Kidney (tissue), 22 donors: ENCODE measurements at places on chromosomes 2 and 18. TPM values are rescaled to one million over a fixed set of nuclear protein-coding genes. Genes with fewer than 3 reads are reported as not detected.

DNA sequence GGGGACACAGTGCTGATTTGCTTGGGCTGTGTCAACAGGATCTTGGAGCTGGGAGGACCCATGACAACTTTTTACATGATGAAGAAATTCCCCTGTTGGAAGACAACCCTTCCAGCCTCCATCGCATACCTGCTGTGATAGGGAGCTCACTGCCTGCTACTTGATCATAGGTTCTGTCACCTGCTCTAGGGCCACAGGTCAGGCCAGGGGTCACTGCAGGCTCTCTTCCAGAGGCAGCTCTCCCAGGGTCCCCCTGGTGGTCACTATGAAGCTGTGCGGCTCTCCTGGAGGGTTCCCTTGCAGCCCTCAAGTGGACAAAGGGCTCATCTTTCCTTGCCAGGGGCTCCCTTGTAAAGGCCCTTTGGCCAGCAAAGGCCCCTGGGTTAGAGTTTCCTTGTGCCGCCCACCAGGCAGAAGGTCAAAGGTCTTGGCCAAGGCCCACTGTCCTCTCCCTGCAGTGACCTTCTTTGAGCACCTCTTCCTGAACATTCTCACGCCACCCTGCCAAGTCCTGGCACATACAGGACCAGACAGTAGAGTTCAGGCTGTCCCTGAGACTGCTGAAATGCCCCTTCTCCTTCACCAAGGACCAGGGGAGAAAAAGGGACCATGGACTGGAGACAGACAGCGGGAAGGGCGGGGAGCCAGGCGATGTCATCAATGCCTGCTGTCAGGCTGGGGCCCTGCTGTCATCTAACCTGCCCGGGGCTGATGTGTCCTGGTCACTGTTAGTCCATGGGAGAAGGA lies 345.1 kb downstream of the DYSF start:
- no peak overlapping the region for H3K27ac ChIP-seq
- H3K4me1 ChIP-seq, result no peaks in the 10 kb centered on the region
- H3K27me3 ChIP-seq, result no peaks in the 10 kb centered on the region
- H3K4me3 ChIP-seq, result no peak overlapping the region
- no peaks in the 10 kb centered on the region for H3K36me3 ChIP-seq

- no peak overlapping the region for H3K27ac ChIP-seq
- H3K4me3 ChIP-seq, result no peak overlapping the region
- DNase-seq, result peak; percentile 12
- H3K27me3 ChIP-seq, result no peaks in the 10 kb centered on the region
- H3K36me3 ChIP-seq, result no peaks in the 10 kb centered on the region
These were observed 52.6 kb upstream of the NEMP2 start for GRCh38 chr2:190587106-190587505.

Gene UGT1A3
- total RNA-seq, result 0.57 TPM

Gene IRS1
- total RNA-seq, result 13.4 TPM

- H3K36me3 ChIP-seq, result no peaks in the 10 kb centered on the region
- peaks cover 17% of the 10 kb centered on the region for H3K4me1 ChIP-seq
- DNase-seq, result no peak
- H3K27me3 ChIP-seq, result no peaks in the 10 kb centered on the region
- no peak overlapping the region for H3K4me3 ChIP-seq
These were observed 126.4 kb upstream of the MGAT5 start for GRCh38 chr2:134127496-134127895.

- H3K36me3 ChIP-seq, result no peaks in the 10 kb centered on the region
- H3K4me3 ChIP-seq, result no peak overlapping the region
- no peak overlapping the region for H3K27ac ChIP-seq
- no peaks in the 10 kb centered on the region for H3K27me3 ChIP-seq
These were observed 33.2 kb upstream of the REEP1 start for GRCh38 chr2:86370579-86370978.

DNA sequence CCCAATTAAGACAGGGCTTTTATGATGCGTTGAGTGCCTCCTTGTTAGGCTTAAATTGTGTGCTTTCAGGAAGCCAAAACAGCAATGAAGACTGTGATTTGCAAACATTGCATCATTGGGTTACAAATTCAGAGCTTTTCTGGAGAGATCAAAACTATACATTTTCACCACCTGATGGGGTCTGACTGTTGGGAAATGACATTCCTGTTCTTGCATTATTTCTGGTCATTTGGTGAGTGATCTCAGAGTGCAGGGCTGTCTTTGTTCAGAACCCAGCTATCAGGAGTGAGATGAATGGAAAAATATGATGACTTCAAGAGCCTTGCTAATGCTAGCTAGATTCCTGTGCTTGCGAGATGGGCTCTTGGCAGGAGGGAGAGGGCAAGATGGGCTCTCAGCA lies 39.1 kb downstream of the SH3RF3 start:
- no peak overlapping the region for H3K4me3 ChIP-seq
- no peak for DNase-seq
- no peaks in the 10 kb centered on the region for H3K27me3 ChIP-seq
- no peak overlapping the region for H3K27ac ChIP-seq
- no peaks in the 10 kb centered on the region for H3K36me3 ChIP-seq

DNA sequence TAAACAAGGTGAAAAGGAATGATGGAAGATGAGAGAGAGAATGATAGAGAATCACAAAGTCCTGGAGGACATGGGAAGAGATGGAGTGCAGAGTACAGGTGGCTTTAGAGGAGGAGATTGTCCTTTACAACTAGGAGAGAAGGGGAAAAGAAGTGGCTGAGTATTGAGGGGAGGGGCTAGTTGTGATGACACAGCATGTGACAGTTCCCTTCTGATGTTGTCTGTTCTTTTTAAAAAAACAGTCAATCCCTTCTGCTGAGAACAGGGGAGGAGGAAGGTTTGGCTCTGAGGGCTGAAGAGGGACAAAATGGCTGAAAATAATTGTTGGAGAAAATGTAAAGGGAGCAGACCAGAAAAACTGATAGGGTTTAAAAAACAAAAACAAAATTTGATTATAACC lies 44.0 kb downstream of the STEAP3 start:
- H3K4me3 ChIP-seq, result no peak overlapping the region
- DNase-seq, result no peak
- H3K4me1 ChIP-seq, result no peaks in the 10 kb centered on the region
- H3K27ac ChIP-seq, result no peak overlapping the region
- H3K36me3 ChIP-seq, result no peaks in the 10 kb centered on the region
- no peaks in the 10 kb centered on the region for H3K27me3 ChIP-seq

Gene APLF
- total RNA-seq, result 5.9 TPM

Gene SLC4A5
- 5.2 TPM for total RNA-seq

GRCh38 chr2:219645631-219646527 lies 18.4 kb downstream of the SLC4A3 start:
- no peaks in the 10 kb centered on the region for H3K4me1 ChIP-seq
- H3K27ac ChIP-seq, result no peak overlapping the region
- no peak overlapping the region for H3K4me3 ChIP-seq
- H3K27me3 ChIP-seq, result peaks cover 3% of the 10 kb centered on the region

Gene ERBB4
- 152 TPM for total RNA-seq

DNA sequence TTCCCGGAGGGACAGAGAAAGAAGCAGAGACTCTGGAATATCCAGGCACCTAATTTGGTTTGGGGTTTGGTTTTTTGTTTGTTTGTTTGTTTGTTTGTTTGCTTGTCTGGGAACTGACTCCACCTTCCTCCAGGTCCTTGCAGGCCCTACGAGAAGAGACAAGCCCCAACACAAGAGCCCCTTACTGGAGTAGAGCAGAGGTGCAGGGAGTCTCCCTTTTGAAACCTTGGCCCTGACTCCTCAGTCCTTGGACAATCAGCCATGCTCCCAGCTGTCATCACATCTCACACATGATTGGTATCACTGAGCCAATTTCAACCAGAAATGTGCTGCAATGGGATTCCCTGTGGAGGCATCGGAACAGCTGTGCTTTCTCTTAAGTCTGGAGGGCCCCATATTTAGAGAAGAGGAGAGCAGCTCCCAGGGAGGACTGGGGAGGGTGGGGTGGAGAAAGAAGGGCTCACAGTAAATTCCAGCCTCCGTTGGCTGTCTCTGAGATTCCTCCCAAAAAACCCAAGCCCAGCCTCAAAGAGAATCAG lies 279.9 kb upstream of the NCKAP5 start:
- no peak overlapping the region for H3K27ac ChIP-seq
- DNase-seq, result no peak
- H3K4me3 ChIP-seq, result no peak overlapping the region
- no peaks in the 10 kb centered on the region for H3K36me3 ChIP-seq

- no peaks in the 10 kb centered on the region for H3K4me1 ChIP-seq
- H3K27ac ChIP-seq, result no peak overlapping the region
- H3K4me3 ChIP-seq, result no peak overlapping the region
- no peak for DNase-seq
- H3K27me3 ChIP-seq, result no peaks in the 10 kb centered on the region
These were observed 77.4 kb downstream of the NRP2 start for GRCh38 chr2:205759732-205760131.

GRCh38 chr2:33219850-33220275 lies 256.6 kb upstream of the RASGRP3 start:
- H3K27ac ChIP-seq, result no peak overlapping the region
- no peak for DNase-seq
- no peaks in the 10 kb centered on the region for H3K36me3 ChIP-seq
- no peaks in the 10 kb centered on the region for H3K27me3 ChIP-seq
- H3K4me3 ChIP-seq, result no peak overlapping the region

Gene CROCC2
- 0.13 TPM for total RNA-seq

DNA sequence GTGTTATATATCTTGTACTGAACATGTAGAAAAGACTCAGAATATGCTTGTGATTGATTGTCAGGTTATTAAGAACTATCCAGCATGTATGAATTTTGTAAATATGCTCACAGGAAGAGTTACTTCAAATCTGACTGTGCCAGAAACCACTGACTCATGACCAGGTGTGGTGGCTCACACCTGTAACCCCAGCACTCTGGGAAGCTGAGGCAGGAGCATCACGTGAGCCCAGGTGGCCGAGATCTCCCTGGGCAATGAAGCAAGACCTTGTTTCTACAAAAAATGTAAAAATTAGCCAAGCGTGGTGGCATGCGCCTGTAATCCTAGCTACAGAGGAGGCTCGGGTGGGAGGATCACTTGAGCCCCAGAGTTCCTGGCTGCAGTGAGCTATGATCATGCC lies 126.6 kb downstream of the COMMD1 start:
- no peaks in the 10 kb centered on the region for H3K4me1 ChIP-seq
- DNase-seq, result no peak
- H3K27me3 ChIP-seq, result no peaks in the 10 kb centered on the region
- no peaks in the 10 kb centered on the region for H3K36me3 ChIP-seq

DNA sequence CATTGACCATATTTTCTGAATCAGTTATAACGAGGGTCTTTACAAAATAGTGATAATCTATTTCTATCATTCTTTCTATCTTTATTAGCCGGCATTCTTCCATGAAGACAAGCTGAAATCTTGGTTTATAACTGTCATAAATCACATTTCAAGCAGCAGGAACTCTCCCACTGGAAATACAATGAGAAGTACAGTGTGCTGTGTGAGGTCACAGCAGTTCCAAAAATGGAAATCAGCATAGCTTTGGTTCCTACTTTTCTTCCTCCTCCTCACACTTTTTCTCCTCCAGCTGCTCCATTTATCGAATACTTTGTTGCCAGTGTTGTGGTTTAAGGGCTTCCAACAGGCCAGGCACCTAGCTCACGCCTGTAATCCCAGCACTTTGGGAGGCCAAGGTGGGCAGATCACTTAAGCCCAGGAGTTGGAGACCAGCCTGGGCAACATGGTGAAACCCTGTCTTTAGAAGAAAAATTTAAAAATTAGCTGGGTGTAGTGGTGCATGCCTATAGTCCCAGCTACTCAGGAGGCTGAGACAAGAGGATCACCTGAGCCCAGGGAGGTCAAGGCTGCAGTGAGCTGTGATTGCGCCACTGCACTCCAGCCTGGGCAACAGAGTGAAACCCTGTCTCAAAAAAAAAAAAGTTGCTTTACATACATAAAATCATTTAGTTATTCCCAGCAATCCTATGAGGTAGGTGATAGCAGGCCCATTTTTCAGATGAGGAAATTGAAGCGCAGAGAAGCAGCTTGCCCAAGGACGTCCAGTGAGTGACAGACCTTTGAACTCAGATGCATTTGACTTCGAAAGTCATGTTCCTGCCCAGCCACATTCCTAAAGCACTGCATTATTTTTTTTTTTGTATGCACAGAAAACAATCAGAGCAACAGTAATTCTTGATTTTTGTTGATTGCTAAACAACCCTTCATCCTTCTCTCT lies 34.0 kb upstream of the GPR55 start:
- H3K4me3 ChIP-seq, result no peak overlapping the region
- DNase-seq, result no peak
- no peaks in the 10 kb centered on the region for H3K36me3 ChIP-seq
- H3K27me3 ChIP-seq, result no peaks in the 10 kb centered on the region
- no peak overlapping the region for H3K27ac ChIP-seq

DNA sequence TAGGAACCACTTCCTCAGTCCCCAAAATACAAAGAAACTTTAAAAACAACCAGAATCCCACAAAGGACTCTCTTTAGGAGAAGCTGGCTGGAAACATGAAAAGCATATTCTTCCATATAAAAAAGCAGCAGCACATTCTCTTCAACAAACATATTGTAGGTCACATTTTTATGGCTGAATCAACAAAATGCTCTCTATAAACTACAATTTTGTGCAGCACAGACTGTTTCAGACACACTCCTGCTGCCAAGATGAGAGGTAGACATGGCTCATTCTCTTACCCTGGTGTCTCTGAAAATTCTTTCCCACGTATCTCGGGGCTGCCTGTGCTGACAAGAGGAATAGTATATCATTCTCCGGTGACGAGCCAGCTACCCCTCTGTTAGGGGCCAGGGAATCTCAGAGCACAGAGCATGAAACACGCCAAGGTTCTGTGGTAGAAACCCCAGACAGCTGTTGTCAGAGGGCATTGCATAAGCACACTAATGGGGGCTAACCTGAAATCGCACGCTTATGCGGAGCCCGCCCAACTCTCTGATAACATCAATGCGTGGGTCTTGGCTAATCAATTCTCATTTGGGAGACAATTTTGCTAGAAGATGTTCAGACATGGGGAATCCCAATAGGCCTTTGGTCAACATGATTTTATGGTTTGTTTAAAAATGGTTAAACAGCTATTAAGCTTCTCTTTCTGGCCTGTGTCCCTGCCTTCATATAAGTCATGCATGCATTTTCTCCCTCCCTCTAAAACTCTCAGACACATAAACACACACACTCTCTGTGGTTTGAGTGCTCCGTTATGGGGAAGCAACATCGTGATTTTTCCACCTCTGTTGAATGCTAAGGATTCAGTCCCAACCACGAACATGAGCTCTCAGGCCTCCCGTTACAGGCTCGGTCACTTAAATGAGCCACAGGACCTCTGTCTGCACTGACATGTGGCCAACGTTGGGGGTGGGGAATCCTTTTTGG lies 177.5 kb downstream of the INO80D start:
- H3K27ac ChIP-seq, result no peak overlapping the region
- H3K4me3 ChIP-seq, result no peak overlapping the region
- DNase-seq, result no peak
- no peaks in the 10 kb centered on the region for H3K27me3 ChIP-seq
- no peaks in the 10 kb centered on the region for H3K4me1 ChIP-seq
